CD4-positive, alpha-beta memory T cell (primary cell): ENCODE measurements at places on chromosomes 5 and 9.

GRCh38 chr9:16459421-16460148 lies 410.9 kb downstream of the BNC2 start:
- DNase-seq = no peak

- DNase-seq = no peak
Observed at GRCh38 chr9:15142878-15143534, 164.0 kb downstream of the TTC39B start.

DNA sequence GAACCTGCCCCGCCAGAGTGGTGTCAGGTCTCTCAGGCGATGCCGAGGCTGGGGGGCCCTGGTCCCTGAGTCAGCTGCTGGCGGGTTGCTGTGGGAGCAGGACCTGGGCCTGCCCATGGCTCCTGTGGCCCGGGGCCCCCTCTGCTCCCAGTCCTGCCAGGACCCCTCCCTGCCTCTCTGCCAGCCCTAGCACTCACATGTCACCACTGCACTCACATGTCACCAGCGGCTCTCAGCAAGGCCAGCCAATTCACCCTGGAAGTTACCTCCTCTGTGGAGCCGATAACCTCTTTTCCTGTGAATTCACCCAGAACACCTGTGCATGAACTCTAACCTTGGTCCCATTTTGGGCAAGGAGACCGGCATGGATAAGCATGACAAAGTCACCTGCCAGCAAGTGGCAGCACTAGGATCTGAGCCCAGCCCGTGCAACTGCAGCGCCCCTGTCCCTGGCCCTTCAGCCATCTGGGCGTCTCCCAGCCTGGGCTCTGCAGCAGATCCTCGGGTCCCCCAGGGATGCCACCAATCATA lies 170.2 kb downstream of the GAPVD1 start:
- no peak for DNase-seq

DNA sequence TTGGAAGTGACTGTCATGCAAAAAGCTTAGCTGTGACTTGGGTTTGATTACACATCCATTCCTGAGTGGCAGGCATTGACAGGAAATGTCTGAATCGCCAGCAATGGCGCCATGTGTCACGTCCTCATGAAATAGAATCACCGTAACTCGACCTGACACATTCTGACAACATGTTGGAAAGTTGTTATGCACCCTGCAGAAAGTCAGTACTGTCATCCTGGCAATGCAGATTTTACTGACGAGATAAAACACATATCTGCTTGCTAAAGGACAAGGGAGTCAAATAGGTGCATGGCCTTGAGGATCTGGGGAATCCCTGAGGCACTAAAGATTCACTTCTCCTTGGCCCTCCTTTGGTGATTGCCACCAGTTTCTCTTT lies 344.2 kb downstream of the SPATA31D1 start:
- DNase-seq = no peak

GRCh38 chr9:133405508-133406438 lies 12.0 kb downstream of the REXO4 start:
- peak; percentile 1 for DNase-seq

DNA sequence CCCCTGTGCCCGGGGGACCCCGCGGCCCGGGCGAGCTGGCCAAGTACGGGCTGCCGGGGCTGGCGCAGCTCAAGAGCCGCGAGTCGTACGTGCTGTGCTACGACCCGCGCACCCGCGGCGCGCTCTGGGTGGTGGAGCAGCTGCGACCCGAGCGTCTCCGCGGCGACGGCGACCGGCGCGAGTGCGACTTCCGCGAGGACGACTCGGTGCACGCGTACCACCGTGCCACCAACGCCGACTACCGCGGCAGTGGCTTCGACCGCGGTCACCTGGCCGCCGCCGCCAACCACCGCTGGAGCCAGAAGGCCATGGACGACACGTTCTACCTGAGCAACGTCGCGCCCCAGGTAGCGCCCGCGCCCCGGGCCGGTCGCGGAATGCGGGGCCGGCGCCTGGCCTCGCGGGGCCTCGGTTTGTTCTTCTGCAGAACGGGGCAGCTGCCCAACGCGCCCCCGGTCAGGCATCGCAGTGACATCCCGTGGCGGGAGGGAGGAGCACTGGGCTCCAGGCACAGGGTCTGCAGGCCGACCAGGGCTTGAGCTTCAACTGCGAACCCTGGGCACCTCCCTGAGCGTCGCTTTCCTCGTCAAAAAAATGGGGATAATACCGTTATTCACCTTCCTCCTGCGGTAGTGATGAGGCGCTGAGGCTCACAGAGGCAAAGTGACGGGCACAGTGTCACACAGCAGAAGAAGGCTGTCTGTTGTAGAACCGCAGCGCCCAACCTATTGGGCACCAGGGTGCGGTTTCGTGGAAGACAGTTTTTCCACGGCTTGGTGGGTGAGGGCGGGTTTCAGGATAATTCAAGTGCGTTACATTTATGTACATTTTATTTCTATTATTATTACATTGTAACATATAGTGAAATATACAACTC lies 777 bp downstream of the ENDOG start:
- DNase-seq = peak; percentile 48

- no peak for DNase-seq
Observed at GRCh38 chr5:129973716-129974426, 69.6 kb downstream of the CHSY3 start.

- DNase-seq = no peak
Observed at GRCh38 chr9:126999315-127000068, 84.9 kb downstream of the RALGPS1 start.

GRCh38 chr5:158910782-158911692 lies 188.7 kb downstream of the EBF1 start:
- no peak for DNase-seq

- DNase-seq = no peak
Observed at GRCh38 chr5:126023994-126024441, 399.2 kb upstream of the GRAMD2B start.

- DNase-seq = no peak
Observed at GRCh38 chr5:76681287-76681686, 34.6 kb upstream of the F2R start.

- DNase-seq = no peak
Observed at GRCh38 chr9:111287127-111287526, 42.9 kb downstream of the OR2K2 start.

GRCh38 chr9:78697618-78698017 lies 400.7 kb downstream of the PSAT1 start:
- no peak for DNase-seq

DNA sequence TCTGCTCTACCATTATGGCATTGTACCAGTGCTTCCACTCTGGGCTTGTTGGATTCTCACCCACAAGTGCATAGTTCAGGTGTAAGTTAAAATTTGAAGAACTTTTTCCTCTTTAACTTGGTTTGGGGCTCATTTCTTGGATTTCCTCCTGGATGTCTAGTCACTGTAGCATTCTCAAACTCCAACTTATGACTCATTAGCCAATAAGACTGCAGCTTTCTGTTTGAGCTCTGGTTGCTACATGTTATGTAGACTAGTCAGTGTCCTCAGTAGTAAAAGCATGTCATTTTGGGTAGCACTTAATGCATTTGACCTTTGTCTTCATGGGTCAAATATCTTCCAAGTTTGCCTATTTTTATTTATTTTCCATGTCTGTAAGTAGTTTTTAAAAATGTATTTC lies 790.8 kb downstream of the BRINP1 start:
- no peak for DNase-seq

GRCh38 chr5:133397990-133398645 lies 214.2 kb downstream of the FSTL4 start:
- no peak for DNase-seq

- DNase-seq = no peak
Observed at GRCh38 chr9:98037357-98037756, 19.2 kb upstream of the NANS start.

DNA sequence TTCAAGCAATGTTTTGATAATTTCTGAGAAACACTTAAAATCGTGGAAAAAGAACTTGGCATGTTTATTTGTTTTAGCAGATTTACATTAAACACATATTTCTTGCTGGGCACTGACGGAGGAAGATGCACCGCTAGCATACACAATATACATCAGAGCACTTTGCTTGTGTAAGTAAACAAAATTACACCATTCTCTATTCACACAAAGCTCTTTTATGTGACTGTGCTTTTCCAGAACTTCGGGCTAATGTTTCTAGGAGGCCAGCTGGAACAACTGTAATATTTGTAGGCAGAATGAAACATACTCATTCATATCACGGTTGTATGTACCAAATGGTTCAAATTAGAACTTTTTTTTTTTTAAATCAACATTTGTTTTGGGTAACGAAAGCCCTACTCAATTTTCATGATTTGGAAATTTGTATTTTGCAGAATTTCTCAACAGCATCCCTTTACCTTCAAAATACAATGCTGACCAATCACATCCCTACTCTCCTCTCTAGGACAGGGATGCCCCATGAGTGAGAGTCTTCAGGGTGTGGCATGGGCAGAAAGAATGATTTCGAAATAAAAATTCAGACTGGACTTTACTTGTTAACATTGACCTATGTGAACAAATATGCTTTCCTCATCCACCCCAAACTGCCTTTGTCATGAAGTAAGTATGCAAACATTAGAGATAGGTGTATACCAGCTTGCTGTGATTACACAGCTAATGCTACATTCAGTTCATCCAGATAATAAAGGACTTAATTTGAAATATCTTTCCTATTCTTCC lies 425.1 kb downstream of the BNC2 start:
- no peak for DNase-seq

- no peak for DNase-seq
Observed at GRCh38 chr5:86329318-86329717, 288.4 kb upstream of the COX7C start.

- DNase-seq = no peak
Observed at GRCh38 chr5:158805195-158805594, 294.5 kb downstream of the EBF1 start.

- DNase-seq = no peak
Observed at GRCh38 chr5:79873187-79873586, 117.9 kb downstream of the MTX3 start.

DNA sequence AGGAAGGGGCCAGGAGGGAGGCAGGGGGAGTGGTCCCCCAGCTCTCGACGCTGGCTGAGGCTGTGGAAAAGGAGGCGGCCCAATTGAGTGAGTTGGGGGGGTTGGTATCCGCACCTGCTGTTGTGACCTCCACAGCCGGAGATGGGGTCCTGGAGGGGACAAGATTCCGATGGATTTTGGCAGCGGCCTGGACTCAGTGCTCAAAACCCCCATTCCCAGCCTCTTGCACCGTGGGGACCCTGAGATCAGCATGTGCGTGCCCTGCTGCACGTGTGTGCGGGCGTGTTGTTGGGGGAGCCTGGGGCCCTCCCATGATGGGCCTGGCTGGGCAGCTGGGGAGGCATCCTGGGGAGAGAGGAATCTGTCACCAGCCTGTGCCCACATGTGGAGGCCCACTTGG lies 15.0 kb downstream of the CNTFR start:
- DNase-seq = no peak

DNA sequence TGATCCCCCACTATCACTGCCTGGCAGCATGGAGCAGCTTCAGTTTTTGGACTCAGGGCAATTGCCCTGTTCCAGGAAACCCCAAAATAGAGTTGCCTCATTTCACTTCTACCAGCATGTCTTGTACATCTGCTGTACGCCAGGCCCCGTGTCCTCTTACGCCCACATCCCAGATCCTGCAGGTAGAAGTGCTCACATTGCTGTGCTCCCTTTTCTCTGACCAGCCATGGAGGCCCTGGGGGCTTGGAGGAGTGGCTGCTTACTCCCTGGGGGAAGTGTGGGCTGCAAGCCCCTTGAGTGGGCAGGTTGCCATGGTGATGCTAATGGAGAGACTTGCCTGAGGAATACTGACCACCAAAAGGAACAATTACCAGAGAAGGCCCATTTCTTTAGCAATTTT lies 55.6 kb upstream of the KCNIP1 start:
- DNase-seq = no peak

GRCh38 chr5:55668356-55668755 lies 43.8 kb downstream of the SLC38A9 start:
- DNase-seq = no peak

DNA sequence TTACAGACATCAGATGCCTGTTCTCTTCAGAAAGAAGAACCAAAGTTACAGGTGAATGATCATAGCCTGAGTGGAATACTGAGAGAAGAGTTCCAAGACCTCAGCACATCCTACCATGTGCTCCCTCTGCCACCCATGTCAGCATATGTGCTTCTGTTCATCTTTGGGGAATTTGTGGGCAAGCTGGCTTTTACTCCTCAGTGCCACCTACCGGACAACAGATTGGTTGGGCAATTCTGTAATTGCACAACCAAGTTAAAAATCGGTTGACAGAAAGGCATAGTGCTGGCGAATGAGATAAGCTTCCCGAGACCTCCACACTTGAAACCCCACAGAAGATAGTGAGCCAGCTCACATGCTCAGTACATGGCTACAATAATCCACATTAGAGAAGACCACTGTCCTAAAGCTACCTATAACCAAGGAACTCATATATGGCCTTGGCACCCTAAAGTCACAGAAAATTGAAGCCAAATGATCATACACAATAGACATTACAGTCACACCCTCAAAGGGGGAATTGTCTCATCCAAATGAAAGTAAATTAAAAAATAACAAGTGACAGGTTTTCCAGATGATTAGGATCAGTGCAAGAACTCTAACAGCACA lies 1238.0 kb upstream of the NUDT12 start:
- no peak for DNase-seq

DNA sequence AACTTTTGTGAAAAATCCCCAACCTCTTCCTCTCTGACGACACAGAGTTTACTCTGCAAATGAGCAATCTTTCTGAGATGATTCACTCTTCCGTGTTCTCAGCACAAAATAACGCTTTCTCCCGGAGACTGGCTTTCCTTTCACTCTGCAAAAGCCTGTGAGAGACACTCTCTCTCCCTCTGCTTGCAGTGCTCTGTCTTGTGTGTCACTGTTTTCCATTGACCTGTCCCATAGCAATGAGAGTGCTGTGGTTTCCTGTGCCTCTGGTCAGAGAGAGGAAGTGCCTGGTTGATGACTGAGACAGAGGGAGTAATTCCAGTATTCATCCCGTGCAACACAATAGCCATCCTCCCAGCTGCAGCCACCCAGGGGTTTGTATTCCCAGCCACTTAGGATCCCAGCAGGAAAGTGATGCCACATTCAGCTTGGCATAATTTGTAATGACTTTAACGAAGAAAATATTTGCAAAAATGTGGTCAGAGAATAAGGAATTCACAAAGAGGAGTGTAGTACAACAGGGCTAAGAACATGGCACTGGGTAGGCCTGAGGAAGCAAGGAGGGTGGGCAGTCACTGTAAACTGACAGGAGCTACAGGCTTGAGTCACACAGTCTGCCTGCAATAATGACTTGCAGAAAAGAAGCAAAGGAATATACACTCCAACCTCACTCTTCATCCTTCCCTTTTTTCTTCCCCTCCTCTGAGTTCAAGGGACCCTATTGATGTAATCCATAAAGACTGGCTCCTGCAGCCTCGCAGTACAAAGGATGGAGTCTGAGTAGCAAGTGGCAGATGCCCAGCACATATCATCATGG lies 463.5 kb upstream of the RGMB start:
- DNase-seq = no peak

DNA sequence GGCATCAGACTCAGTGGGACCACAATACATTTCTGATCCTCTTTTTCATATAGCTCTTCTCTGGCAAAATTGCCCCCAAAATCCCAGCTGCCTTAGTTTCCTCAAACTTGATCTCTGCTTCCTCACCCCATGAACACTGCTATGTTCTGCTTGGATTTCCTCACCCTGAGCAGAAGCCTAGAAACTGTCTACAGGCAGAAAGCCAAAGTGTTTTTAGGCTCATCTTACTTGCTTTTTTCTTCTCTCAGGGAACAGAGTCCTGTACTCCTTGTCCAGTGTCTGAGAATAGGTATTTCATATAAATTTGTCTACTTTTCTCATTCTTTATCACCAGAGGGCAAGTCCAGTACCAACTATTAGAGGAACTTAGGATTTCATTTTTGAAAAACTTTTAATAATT lies 21.5 kb upstream of the UBAP1 start:
- no peak for DNase-seq

GRCh38 chr9:4937446-4937845 lies 47.6 kb upstream of the JAK2 start:
- DNase-seq = no peak
